ENCODE measurements at places on chromosomes 13 and 19.

GRCh38 chr13:72296246-72296645 lies 429.2 kb upstream of the DACH1 start:
- no peak for DNase-seq

GRCh38 chr13:99316657-99317256 lies 9.6 kb upstream of the GPR183 start:
- DNase-seq: no peak

DNA sequence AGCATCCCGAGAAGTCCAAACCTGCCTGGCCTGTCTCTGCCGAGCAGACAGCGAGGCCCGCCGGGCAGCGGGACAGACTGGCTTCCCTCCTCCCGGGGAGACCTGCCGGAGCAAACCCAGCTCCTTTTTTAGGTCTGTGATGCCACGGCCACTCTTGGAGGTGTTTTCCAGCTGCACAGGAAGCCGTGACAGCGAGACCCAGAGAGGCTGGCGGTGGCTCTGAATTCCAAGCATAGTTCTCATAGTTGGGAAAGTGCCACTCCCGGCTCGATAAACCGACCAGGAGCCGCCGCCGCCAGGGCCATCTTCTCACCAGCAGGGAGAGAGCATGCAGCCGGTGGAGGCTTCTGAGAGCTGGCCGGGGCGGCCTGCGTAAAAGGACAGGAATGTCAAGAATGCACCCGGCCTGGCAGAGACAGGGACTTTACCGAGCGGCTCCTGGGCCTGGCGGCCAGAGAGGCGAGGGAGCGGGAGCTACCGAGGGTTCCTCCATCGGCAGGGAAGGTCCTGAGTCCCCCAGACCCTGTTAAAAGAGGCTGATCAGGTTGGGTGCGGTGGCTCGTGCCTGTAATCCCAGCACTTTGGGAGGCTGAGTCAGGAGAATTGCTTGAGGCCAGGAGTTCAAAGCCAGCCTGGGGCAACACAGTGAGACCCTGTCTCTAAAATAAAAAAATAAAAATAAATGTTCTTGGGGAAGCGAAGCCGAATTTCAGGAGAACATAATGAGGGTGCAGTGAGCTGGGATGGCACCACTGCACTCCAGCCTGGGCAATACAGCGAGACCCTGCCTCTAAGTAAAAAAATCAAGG lies 64.9 kb downstream of the GADD45B start:
- no peak for DNase-seq

- no peak for DNase-seq
Measured at GRCh38 chr19:8423817-8424223, 10.7 kb downstream of the MARCHF2 start.

DNA sequence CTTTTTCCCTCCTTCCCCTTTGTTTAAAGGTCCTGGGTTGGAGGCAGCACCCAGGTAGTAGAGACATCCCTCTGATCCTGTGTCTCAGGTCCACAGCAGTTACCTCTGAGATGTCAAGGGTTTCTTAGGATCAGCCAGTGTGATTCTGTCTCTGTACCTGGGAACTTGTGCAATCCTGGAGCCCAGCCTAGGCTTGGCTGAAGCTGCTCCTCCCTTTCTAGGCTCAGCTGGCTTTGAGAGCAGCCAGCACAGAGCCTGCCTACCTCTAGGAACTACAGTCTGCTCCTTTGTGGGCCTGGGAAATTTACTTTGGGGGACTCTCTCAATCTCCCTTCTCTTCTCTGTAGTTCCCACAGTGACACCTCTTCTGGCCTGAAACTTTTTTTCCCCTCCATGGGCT lies 171.6 kb downstream of the MTUS2 start:
- DNase-seq: no peak

DNA sequence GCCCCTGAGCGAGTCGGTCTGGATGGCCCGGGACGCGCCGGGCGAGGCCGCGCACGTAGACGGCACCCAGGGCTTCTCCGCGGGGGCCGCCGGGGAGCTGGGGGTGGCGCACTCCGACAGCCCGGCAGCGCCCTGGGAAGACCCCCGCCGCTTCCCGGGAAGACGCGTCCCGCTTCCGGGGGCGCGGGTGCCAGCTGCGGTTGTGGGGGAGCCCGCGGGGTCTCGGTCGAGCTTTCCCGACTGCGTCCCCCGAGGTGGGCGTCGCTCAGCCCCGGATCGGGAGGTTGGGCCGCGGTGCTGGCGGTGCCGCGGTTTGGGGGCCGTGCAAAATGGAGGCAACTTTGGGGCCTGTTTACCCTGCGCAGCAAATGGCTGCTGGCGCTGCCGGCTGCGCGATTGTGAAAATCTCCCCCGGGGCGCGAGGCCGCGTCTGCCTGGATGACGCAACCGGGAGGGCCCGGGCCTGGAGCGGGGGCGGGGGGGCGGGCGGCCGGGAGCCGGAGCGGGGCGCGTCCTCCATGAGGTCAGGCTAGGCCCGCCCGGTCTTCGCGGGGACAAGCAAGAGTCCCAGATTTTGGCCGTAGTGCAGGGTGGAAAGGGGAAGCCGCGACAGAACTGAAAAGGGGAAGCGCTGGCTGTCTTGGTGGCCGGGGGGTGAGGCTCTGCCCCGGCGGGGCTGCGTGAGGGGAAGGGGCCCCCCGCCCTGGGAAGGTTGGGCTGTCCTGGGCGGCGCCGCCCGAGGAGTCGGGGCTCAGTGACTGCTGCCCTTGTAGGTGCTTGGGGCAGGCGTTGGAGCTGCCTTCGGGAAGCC lies 11.3 kb downstream of the PEAK3 start:
- peak; percentile 63 for DNase-seq

DNA sequence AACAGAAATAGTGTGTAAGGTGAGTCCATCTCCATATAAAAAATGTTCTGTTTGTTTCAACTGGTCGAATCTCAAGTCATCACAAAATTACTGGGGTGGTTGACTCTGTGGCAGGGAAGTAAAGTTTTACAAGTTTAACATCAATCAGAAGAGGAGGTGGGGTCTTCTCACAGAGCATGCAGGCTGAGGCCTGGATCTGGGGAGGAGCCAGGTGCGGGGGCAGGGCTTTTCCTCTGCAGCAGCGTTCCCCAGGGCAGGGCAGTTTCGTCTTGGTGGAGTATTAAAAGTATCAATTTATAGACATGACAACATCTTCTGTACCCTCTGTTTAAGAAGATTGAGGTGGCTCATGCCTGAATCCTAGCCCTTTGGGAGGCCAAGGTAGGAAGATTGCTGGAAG lies 68.8 kb downstream of the SLC7A9 start:
- DNase-seq: no peak

- DNase-seq: no peak
Measured at GRCh38 chr19:40736661-40737060, 13.6 kb downstream of the ACTMAP start.

Measured in T-helper 9 cell (primary cell).